GM23248 (cell line): ENCODE measurements at places on chromosomes 7 and 10. TPM values are rescaled to one million over a fixed set of nuclear protein-coding genes. Genes with fewer than 3 reads are reported as not detected.
A peak's percentile ranks its signal among the peaks of the same experiment; 100 is the strongest.

DNA sequence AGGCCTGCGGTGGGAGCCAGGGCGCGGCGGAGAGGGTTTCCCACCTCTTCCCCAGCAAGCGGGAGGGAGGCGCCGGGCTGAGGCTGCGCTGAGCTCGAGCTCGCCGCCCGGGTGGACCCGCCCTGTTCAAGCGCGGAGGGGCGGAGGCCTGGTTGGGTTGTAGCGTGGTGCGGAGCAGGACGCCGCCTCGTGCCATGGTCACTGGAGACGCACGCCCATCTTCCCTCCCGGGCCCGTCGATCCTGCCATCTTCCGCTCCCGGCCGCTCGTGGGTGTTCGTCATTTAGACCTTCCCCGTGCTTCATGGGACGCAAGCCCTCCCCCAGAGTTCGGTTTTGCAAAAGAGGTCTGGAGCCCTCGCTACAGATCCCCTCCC, 9.3 kb upstream of the EN2 start:
- no peak overlapping the region for H3K27ac ChIP-seq
- no peak for DNase-seq
- peaks cover 72% of the 10 kb centered on the region for H3K27me3 ChIP-seq
- H3K4me3 ChIP-seq = no peak overlapping the region

DNA sequence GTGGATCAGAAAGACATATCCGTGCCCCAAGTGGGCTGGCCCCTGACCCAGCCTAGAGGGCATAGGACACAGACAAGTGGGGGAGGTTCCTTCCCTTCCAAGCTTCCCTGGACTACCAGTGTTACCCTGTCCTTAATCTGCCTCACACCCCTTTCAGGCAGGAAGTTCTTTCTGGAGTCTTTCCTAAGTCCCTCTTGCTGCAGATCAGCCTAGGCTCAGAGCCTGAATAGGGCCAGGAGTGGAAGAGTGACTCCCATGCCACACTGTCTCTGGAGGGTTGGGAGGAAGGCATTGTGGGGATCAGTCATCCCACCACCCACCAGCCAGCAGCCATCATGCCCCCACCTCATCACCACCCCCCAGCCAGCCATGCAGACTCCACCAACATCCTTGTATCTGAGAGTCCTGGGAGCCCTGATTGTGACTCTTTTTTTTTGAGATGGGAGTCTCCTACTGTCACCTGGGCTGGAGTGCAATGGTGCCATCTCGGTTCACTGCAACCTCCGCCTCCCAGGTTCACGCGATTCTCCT, 22.6 kb downstream of the POLL start:
- no peaks in the 10 kb centered on the region for H3K4me1 ChIP-seq
- no peaks in the 10 kb centered on the region for H3K36me3 ChIP-seq
- DNase-seq = no peak
- H3K27me3 ChIP-seq = peaks cover 30% of the 10 kb centered on the region
- no peak overlapping the region for H3K4me3 ChIP-seq

GRCh38 chr7:140200061-140200989, 23.5 kb upstream of the KDM7A start:
- no peaks in the 10 kb centered on the region for H3K27me3 ChIP-seq
- peak overlapping the region; percentile 59 for H3K4me3 ChIP-seq
- peaks cover 11% of the 10 kb centered on the region; the same call in 1 of the 2 replicates for H3K4me1 ChIP-seq
- DNase-seq = peak; percentile 91

TEX47 gene
- not detected in 2 replicates for total RNA-seq

GCC1 gene
- total RNA-seq = 17.9 and 19.5 TPM in 2 replicates
